ENCODE measurements at places on chromosomes 6 and 20.

DNA sequence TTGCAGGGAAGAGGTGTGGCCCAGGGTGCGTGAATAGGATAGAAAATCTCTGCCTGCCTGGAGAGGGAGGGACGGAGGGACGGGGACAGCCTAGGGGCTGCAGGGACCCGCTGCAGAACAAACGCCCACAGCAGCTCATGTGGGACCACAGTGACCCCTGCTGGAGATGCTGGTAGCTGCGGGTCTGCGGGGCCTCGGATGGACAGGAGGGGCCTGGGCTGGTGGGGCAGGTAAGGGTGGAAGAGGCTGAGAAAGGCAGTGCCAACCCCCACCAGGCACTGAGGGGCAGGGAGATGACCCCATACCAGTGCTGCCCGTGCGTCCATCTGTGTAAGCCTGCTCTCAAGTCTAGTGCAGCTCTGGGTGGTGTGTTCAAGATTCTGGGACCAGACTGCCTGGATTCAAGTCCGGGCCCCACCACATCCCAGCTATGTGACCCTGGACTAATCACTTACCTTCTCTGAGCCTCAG lies 39.4 kb downstream of the KIAA1755 start:
- peak; percentile 66 for DNase-seq

DNA sequence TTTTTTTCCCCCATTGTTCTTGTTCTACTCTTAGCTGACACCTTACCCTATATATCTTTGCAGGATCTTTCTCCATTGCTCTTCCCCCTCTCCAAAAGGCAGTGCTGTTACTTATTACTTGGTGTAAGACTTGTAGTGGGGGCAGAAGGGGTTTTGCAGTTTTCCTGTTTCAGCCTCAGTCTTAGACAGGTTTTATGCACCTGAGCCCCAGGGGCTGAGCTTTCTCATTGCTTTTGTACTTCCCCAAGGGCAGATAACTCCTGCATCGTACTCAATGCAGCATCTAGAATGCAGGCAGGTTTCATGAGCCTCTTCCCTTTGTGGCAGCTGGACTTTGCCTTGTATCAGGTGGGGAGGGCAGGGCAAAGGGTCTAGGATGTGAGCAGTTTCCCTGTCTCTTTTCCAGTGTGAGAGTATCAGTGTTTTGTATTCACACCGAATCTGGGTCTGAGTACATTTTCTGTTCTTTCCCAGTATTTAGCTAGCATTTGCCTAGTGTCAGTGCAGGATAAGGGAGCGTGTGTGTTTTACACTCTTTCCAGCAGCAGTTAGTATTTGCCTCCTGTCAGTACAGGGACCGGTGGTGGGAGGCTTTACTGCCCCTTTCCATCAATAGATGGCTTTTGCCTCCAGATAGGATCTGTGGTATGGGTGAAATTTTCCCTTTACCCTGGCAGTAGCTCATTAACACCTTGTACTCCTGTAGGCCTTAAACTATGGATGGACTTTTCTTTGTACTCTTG lies 19.6 kb downstream of the CYB5R4 start:
- no peak for DNase-seq

DNA sequence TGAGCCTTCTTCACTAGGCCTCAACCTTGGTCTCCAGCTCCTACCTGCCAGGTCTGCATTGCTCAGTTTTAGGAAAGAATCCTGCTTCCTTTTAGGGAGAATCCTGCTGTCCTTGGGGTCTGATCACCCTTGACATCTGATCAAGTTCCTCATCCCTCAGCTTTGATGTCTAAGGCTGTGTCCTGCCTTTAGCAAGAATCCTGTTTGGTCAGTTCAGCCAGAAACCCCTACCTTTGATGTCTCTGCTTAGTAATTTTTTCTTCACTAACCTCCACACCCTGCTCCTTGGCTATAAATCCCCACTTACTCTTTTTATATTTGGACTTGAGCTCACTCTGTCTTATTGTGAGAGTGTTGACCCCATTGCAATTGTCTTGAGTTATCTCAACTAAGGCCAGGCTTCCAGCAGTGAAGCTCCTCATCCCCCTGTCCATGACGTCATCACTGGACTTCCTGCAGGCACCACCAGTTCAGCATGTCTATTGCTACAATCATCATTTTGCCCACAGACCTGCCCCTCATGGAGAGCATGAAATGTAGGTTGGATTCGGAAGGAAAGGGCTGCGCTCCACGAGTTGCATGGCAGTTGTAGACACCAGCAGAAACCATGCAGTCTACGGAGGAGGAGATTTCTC lies 4.7 kb upstream of the CST5 start:
- DNase-seq, result no peak

DNA sequence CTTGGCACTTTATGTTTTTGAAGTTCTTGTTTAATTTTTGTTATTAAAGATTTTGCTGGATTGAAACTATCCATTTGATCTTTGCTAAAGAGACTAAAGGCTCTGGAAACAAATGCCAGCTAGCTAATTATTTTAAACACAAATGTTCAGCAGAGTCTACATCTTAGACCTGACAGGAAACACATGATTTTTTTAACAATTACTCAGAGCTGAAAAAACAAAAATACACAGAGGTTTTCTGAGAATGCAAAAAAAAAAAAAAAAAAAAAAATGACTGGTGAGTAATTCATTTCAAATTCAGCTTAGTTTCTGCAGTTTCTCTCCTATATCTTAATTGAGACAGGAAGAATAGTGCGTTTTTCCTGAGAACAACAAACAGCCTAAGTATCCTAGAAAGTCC lies 448.0 kb downstream of the TENT5A start:
- no peak for DNase-seq
